ENCODE measurements at places on chromosomes 4 and X. TPM values are rescaled to one million over a fixed set of nuclear protein-coding genes. Genes with fewer than 3 reads are reported as not detected.
A peak's percentile ranks its signal among the peaks of the same experiment; 100 is the strongest.

DNA sequence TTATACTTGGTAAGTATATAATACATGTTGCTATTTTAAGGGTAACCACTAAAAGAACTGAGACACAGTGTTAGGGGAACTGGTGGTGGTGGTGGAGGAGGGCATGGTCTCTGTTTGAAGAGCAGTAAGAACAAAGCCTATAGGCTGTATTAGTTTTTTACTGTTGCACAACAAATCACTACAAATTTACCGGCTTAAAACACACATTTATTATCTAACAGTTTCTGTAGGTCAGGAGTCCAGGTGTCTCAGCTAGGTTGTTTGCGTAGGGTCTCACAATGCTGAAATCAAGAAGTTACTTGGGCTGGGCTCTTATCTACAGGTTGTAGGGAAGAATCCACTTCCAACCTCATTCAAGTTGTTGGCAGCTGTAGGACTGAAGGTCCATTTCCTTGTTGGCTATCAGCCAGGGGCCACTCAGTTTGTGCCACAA, 52.6 kb downstream of the CASK start:
- DNase-seq = no peak

DNA sequence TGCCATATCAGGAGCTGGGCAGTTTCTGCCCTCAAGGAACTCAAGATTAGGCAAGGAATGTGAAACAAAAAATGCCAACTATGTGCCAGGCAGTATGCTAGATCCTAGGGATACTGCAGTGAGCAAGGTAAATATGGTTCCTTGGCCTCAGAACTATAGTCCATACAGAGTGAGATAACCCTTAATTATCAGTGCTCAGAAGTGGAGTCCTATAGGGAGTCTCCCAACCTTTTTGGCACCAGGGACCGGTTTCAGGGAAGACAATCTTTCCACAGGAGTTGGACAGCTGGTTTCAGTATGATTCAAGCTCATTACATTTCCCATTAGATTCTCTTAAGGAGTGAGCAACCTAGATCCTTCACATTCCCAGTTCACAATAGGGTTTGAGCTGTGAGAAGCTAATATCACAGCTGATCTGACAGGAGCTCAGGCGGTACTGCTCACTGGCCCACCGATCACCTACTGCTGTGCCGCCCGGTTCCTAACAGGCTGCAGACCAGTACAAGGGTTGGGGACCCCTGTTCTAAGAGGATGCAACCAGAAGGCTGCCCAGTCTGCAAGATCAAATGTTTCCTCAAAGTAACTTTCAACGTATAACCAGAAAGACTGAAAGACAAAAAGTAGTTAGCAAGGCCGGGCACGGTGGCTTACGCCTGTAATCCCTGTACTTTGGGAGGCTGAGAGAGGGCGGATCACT, 1.7 kb upstream of the SRP72 start:
- DNase-seq = no peak

GRCh38 chrX:72205706-72206105, 24.1 kb downstream of the PIN4 start:
- peak; percentile 73 for DNase-seq

- peak; percentile 71 for DNase-seq
These were observed 14.1 kb downstream of the ZNF157 start for GRCh38 chrX:47384502-47384901.

DNA sequence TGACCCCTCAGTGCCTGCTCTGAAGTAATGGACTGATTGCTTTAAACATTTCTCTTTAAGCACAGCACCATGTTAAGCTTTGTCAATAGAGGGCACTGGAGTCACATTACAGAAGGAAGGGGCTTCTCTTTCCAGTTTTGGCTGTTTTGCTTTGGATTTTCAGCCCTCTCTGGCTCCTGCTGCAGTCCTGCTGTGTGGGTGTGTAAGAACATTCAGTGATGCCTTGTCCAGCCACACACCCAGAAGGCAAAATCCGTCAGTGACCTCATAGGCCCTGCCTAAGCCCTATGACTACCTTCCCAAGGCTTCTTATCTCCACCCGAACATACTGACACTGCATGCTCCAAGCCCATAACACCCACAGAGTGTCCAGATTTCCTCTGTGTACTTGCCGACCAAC, 215.3 kb upstream of the CTSO start:
- DNase-seq = peak; percentile 88

- peak; percentile 5 for DNase-seq
These were observed 404.0 kb upstream of the F9 start for GRCh38 chrX:139126493-139126892.

GRCh38 chr4:79466621-79467020, 58.6 kb upstream of the GK2 start:
- peak; percentile 73 for DNase-seq

DNA sequence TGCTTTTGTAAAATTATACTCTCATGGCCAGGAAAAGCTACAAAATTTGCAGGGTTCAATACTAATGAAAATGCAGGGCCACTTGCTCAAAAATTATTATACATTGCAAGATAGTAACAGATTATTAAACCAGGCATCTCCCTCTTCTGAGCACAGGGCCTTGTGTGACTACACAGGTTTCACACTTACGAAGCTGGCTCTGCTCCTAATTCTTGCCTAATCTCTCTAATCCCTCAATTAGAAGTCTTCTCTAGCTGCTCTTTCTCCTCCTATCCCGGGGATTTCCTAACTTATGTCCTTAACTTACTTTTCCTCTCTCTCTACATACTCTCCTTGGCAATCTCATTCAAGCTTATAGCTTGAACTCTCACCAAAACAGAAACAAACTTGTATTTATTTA, 168.3 kb downstream of the AREG start:
- DNase-seq = no peak

- DNase-seq = no peak
These were observed 14.8 kb upstream of the ART3 start for GRCh38 chr4:76059750-76060149.

- no peak for DNase-seq
These were observed 107.8 kb downstream of the CCNG2 start for GRCh38 chr4:77264826-77265225.

GRCh38 chr4:32589853-32590252, 1869.7 kb downstream of the PCDH7 start:
- no peak for DNase-seq

DNA sequence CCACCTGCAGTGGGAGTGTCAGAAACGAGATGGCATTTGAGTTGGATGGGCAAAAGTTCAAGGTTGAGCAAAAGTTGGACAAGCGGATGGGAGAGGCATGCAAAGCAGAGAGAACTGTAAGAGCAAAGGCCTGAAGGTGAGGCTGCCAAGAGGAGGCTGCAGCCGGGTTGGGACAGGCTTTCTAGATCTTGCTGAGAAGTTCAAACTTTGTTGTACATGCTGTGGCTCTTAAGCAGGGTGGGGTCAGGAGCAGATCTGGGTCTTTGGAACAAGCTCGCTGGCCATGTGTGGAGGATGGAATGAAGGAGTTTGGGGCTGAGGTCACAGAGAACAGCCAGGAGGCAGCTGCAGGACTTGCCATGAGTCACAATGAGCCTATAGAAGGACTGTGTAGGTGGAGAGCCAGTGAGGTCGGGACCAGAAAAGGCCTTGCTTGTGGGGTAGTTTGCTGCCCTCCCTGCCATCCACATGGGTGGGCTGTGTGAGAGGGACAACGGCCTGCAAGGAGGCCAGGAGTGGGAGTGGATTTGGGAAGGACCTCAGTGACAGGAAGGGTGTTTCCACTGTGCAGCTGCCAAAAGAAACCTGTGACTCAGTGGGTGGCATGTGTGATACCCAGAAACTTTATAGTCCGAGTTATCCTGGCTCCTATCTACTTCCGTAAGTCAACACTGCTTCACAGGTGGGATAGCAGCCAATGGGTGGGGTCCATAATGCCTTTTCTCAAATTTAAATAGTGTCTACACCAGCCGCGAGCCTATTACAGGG, 210.4 kb downstream of the MID1IP1 start:
- DNase-seq = no peak

GRCh38 chr4:152218576-152218975, 317.3 kb downstream of the FBXW7 start:
- no peak for DNase-seq

DNA sequence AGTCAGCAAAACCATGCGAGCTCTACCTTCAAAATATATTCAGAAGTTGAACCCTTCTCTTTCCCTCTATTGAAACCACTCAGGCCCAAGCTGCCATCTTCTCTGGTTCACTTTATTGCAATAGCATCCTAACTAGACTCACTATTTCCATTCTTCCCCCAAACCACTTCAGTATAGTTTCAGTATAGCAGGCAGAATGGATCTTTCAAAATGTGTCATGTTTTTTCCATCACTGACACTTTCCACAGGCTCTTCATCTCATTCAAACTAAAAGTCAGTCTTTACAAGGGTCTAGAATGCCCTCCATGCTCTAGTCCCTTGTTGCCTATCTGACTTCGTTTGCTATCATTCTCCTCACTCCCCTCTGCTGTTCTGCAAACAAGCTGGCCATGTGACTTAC, 274.4 kb downstream of the IDS start:
- no peak for DNase-seq

DNA sequence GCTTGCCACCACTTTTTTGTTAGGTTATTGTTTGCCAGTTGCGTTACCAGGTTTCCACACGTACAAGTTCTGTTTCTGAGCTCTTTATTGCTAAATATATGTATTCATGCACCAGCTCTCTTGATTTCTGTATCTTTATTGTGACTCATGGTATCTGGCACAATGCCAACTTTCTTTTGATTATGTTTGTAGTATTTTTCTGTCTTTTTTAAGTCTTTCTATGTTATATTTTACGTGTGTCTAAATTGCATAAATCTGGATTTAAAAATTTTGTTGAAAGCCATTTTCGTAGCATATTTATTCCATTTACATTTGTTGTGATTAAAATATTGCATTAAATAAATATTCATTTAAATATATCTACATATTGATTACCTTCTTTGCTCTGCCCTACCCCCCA, 73.8 kb downstream of the KDM6A start:
- no peak for DNase-seq

SH3RF1 gene
- polyA plus RNA-seq = 16.4 TPM

GPR173 gene
- polyA plus RNA-seq = 8.9 TPM

SPANXN3 gene
- polyA plus RNA-seq = not detected

PFKFB1 gene
- polyA plus RNA-seq = 0.53 TPM

SHROOM4 gene
- 6.1 TPM for polyA plus RNA-seq
